Activated naive CD4-positive, alpha-beta T cell (primary cell): ENCODE measurements at places on chromosomes 7 and 10.

- no peak for DNase-seq
Observed at GRCh38 chr7:14288701-14289100, 299.2 kb upstream of the ETV1 start.

DNA sequence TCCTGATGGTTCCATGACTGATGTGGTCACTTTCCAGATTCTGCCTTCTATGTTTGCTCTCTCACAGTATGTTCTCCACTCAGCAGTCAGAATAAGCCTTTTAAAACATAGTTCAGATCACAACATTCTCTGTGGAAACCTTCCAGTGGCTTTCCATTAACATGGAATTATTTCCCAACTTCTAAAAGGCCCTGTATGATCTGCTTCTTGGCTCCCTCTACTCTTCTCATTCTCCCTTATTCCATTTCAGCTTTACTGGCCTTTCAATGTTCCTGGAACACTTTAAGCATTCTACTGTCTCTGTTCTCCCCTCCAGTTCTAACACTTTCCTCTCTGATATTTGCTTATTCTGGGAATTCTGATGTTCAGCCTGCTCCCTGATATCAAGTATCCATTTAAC, 325.6 kb downstream of the THSD7A start:
- no peak for DNase-seq

GRCh38 chr10:15118615-15119014, 21.5 kb downstream of the RPP38 start:
- no peak for DNase-seq

GRCh38 chr10:98617906-98618520, 171.3 kb upstream of the HPS1 start:
- no peak for DNase-seq

DNA sequence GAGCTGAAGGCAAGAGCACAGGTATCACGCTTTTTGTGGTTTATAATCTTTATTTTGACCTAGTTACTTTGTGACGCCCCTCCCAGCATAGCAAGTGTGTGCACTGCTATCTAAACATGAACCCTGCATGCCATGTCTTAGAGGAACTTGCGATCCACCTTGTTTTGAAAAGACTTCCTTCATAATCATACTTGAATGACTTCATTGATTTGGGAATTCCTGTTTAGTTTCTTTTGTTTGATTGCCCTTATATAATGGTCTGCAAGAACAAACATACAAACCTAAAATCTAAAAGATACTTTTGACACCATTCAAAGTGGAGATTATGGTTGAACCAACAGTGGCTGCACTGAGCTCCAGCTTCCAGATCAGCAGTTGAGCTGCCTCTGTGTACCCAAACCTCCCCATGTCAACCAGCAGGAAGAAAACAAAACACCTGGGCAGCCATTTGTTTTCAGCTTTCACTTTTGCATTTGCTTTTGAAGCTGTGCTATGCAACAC, 132.6 kb downstream of the CELF2 start:
- DNase-seq, result no peak

- no peak for DNase-seq
Observed at GRCh38 chr7:29113384-29114102, 32.8 kb downstream of the CPVL start.

DNA sequence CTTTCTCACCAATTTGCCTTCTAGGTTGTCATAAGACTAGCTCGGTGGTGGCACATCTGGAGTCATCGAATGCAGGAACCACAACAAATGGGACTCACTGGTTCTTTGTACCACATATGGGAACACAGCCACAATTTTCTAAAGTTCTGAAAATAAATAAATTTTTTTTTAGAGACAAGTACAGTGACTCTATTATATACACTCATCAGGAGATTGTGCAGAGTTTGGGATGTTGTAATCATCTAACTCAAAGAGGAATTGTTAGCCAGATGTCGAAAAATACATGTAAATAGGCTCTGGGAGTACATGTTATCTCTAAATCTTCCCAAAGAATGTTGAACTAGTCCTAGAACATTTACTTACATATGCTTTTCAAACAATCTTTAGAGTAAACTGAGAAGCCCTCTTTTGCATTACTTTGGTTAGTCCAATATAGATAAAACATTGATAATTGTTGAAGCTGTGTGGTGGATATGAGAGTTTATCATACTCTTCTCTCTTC, 19.6 kb upstream of the SEPTIN7 start:
- no peak for DNase-seq

- DNase-seq, result no peak
Observed at GRCh38 chr10:5184987-5185775, at the start of gene AKR1C8. Gene AKR1C8, minus strand, starts transcription at chr10:5185150. Its CDS starts 46 bp downstream, at chr10:5185104.

- no peak for DNase-seq
Observed at GRCh38 chr10:17785276-17785930, 23.7 kb upstream of the MRC1 start.

GRCh38 chr10:85458324-85458723, 908.3 kb downstream of the GRID1 start:
- DNase-seq, result no peak

DNA sequence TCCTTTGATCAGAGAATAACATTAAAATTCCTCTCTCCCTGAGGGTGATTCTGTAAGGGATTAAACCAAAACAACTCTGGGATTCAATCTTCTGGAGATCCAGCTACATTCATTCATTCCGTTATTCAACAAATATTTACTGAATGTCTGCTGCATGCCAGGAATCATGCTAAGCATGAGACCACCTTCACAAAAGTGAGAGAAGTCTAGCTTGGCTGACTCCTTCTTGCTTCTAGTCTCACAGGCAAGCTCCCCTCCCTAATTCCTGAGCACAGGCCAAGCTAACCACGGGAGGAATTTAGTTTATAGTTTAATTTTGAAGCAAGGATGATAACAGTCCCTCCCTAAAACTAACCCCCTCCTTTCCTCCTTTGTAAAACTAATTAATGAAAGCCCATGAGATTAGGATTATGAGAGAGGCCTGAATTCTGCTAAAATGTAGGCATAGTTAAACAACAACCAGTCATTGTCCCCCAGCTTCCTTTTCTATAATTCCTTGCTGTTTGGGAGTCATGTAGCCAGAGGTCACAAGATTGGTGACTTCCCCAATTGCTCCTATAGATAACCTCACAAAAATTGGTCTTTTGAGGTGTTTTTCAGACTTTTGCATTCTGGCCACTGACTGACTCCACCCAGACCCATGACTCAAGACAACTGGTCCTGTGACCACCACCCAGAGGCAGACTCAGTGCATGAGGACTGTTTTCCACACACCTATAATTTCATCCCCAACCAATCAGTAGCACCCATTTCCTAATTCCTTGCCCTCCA, 113.5 kb downstream of the ITGB8 start:
- no peak for DNase-seq

- DNase-seq, result no peak
Observed at GRCh38 chr10:45471531-45472310, 97.7 kb downstream of the ALOX5 start.

DNA sequence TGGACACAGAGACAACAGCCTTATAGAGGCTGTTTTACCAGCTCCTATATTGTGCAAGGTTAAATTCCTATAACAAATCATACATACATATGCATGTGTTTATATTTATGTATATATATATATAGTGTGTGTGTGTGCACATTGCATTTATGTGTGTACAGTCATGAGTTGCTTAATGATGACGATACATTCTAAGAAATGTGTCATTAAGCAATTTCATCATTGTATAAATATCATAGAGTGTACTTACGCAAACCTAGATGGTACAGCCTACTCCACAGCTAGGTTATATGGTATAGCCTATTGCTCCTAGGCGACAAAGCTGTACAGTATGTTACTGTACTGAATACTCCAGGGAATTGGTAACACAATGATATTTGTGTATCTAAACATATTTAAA, 30.1 kb upstream of the TNKS2 start:
- DNase-seq, result no peak

- no peak for DNase-seq
Observed at GRCh38 chr10:95508730-95509129, 52.4 kb downstream of the SORBS1 start.

DNA sequence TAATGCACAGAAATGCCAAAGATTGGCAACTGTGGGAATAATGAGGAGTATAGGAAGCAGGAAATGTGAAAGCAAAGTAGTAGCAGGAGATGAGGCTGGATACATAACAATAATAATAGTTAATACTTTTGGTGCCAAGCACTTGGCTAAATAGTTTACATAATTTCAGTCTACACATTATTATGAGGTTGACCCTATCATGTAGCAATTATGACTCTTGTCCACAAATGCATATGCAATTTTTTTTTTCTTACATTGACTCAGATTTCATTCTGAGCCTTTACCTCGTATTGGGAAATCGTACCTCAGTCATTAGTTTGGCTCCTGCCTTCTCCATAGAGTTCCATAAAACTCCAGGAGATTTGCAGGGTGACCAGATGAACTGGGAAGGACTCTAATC, 219.9 kb downstream of the SUGCT start:
- no peak for DNase-seq

DNA sequence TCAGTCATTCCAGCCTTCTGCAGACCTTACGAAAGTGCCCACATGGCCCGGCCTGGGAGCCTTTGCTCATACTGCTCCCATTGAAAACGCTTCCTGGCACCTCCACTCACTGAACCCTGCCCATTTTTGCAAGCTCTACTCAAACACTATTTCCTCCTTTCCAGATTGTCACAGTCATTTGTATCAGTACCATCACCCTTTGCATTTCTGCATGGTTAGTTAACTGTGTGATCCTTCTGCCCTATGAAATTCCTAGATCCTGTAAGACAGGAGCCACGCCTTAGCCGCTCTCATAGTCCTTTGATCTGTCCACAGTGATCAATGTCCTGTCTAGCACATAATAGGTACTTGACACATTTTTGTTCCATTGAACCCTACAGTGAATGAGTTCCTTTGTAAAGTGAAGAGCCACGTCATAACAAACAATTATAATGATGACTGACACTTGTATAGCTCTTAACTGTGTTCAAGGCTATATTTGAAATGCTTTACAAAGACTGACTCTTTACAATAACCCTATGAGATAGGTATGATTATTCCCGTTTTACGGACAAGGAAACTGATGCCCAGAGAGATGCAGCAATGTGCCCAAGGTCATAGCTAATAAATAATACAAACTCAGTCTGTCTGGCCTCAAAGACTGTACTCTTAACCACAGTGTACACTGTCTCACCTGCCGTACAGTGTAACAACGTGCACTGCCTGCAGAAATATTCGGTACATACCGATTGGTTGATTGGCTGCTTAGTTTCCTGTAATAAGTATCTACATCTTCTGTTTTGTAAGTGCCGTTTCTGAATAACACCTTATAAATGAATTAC, 16.6 kb upstream of the ITIH2 start:
- no peak for DNase-seq

- no peak for DNase-seq
Observed at GRCh38 chr7:102289057-102289456, 2.4 kb downstream of the SH2B2 start.

GRCh38 chr10:88996927-88997326, 6.3 kb downstream of the FAS start:
- no peak for DNase-seq

- no peak for DNase-seq
Observed at GRCh38 chr10:79229071-79229541, 118.2 kb upstream of the PPIF start.

GRCh38 chr7:151777908-151778670, 98.8 kb downstream of the PRKAG2 start:
- no peak for DNase-seq

DNA sequence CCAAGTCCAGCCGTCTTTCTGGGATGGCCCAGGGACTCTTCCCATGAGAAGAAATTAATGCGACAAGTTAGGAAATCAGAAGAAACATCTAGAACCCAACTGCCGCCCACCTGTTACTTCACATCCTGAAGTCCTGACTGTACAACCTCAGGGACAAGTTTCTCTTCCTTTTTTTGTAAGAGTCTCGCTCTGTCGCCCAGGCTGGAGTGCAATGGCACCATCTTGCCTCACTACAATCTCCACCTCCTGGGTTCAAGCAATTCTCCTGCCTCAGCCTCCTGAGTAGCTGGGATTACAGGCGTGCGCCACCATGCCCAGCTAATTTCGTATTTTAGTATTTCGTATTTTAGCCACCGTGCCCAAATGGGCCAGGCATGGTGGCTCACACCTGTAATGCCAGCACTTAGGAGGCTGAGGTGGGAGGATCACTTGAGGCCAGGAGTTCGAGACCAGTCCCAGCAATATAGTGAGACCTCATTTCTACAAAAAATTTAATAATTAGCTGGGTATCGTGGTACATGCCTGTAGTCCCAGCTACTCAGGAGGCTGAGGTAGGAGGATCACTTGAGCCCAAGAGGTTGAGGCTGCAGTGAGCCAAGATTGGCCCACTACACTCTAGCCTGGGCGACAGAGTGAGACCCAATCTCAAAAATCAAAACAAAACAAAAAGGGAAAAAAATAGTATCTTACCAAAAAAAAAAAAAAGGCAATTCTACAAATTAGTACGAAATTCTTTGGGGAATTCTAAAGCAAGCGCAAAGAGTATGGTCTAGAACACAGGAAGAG, 20.8 kb downstream of the LAT2 start:
- DNase-seq, result no peak

DNA sequence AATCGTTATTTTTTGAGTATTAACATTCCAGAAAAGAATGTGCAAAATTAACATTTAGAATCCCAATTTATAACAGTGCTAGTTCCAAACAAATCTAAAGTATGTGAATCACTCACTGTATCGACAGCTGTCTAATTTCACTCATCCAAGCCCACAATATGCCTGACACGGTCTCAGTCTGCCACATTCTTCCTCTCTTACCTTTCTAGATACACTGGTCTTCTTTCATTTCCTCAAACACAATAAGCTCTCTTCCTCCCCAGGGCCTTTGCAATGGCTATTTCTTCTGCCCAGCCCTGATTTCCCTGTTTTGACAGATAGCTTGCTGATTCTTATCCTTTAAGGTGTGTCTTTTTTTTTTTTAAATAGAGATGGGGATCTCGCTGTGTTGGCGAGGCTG, 48.8 kb downstream of the UBE2H start:
- no peak for DNase-seq

DNA sequence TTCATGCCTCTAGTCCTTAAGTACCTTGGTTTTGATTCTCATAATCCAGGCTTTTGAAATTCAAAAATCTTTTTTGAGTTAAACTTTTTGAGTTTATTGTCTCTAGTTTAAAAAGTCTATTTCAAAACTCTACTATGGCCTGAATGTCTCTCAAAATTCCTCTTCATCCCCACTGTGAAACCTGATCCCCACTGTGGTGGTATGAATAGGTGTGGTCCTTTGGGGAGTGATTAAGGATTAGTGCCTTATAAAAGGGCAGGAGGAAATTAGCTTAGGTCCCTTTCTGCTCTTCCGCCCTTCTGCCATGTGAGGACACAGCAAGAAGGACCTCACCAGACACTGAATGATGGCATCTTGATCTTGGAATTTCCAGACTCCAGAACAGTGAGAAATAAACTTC, 44.1 kb upstream of the JAZF1 start:
- DNase-seq, result no peak

GRCh38 chr7:50216626-50217025, 87.9 kb upstream of the IKZF1 start:
- no peak for DNase-seq

GRCh38 chr7:128435327-128435686, 20.4 kb upstream of the HILPDA start:
- DNase-seq, result no peak

- no peak for DNase-seq
Observed at GRCh38 chr10:18233775-18234174, 93.6 kb downstream of the CACNB2 start.

- DNase-seq, result peak; percentile 51
Observed at GRCh38 chr10:3173171-3173878, 743 bp upstream of the PITRM1 start.
